Sigmoid colon (tissue), 7 donors: ENCODE measurements at places on chromosomes 4 and X. TPM values are rescaled to one million over a fixed set of nuclear protein-coding genes. Genes with fewer than 3 reads are reported as not detected.

Gene ACE2
- not detected for total RNA-seq

Gene EIF2S3
- 134 TPM for total RNA-seq

Gene IGBP1
- total RNA-seq: 100 TPM

Gene SYN1
- 0.68 TPM for total RNA-seq

Gene NALF2
- total RNA-seq: 0.14 TPM

Gene GPR78
- total RNA-seq: not detected

Gene CASK
- total RNA-seq: 22.1 TPM

Gene CFI
- 14.4 TPM for total RNA-seq

Gene VCX3A
- not detected for total RNA-seq

Gene LNX1
- 2.3 TPM for total RNA-seq

Gene MAGEA12
- total RNA-seq: not detected

Gene NPNT
- total RNA-seq: 11.4 TPM

Gene POLN
- total RNA-seq: 3.0 TPM

Gene TLR10
- total RNA-seq: 0.27 TPM

Gene H2AZ1
- 621 TPM for total RNA-seq

Gene MAGEE2
- total RNA-seq: not detected

Gene POLA1
- total RNA-seq: 12.4 TPM
